SK-N-MC (cell line): ENCODE measurements at places on chromosomes 13 and 19.

- DNase-seq: no peak
Measured at GRCh38 chr13:112183532-112184090, 116.7 kb downstream of the SOX1 start.

DNA sequence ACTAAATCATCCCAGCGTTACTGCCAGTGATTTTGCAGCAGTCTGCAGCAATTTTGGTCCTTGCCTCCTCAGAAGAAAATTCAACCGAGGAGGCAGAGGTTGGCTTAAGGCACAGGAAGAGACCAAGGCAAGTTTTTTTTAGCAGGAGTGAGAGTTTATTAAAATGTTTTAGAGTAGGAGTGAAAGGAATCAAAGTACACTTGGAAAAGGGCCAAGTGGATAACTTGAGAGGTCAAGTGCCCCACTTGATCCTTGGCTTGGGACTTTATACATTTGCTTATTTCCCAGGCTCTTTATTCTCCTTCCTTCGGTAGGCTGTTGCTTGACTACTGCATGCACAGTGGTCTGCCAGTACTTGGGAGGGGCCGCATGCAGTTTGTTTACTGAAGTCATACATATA, 2.9 kb upstream of the ZNF134 start:
- no peak for DNase-seq

DNA sequence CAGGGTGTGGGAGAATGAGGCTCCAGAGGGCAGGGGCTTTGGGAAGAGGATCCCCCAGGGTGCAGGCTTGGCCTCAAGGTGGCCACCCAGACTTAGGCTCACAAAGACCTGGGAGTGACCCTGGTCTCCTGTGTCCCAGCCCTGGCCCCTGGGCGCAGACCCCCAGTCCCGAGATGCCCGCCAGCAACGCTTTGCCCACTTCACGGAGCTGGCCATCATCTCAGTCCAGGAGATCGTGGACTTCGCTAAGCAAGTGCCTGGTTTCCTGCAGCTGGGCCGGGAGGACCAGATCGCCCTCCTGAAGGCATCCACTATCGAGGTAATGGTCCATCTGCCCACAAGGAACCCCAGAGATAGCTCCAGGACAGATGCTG, 2.6 kb downstream of the NR1H2 start:
- DNase-seq: no peak

- DNase-seq: no peak
Measured at GRCh38 chr19:50178320-50178719, 15.2 kb upstream of the IZUMO2 start.

DNA sequence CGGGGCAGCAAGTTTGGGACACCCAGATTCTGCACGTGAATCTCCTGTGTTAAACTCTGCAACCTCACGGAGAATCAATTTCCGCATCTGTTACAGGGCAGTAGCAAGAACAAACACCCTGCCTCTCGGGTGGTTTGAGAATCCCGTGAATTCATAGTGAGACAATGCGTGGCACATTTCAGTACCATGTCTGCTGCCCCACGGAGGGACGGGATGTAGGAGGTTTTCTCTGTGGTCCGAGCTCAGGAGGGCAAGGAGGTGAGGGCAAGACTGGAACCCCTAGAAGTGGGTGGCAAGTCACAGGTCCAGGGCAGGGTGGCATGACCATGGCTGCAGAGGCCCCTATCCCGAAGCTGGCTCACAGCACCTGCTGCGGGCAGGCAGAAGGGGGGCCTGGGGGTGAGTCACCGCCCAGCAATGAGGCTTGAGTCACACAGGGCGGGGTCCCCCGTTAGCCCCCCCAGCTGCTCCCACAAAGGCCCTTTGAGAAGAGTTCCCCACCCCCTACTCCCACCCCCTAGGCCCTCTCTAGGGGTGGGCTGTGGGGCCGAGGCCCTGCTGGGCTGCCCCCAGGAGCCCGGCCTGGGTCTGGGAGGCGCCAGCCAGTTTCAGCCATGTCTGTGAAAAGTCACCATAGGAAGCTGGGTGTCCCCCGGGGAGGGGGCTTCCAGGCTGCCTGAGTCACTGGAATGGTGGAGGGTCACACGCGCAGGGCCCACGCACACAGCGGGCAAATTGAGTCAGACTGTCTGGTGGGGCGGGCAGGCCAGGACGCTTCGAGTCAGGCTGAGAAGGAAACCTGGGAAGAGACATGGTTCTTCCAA, 25.8 kb upstream of the NANOS3 start:
- no peak for DNase-seq
